CD4-positive, alpha-beta T cell treated with Interleukin-17A for 1 hour (primary cell): ENCODE measurements at places on chromosomes 2 and 18.

DNA sequence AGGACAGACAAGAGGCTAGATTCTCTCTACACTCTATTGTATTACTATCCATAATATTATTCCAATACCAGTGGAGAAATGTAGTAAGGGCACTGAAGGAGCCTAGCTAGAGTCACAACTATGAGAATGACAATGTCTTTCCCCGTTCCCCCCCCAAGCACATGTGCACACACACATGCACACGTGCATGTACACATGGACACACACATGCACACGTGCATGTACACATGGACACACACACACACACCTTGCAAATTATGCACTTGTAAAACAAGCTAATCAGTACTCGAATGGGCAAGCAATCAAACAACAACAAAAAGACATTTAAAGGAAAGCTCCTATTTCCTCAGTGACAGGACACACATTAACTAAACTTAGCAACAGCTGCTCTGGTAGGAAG, 65.2 kb downstream of the INSIG2 start:
- DNase-seq: no peak

- peak; percentile 78 for DNase-seq
These were observed 24.3 kb upstream of the STAT1 start for GRCh38 chr2:191038241-191038725.

- DNase-seq: no peak
These were observed 20.1 kb downstream of the CTLA4 start for GRCh38 chr2:203887677-203888076.

- no peak for DNase-seq
These were observed 61.7 kb downstream of the STRADB start for GRCh38 chr2:201513271-201513670.

DNA sequence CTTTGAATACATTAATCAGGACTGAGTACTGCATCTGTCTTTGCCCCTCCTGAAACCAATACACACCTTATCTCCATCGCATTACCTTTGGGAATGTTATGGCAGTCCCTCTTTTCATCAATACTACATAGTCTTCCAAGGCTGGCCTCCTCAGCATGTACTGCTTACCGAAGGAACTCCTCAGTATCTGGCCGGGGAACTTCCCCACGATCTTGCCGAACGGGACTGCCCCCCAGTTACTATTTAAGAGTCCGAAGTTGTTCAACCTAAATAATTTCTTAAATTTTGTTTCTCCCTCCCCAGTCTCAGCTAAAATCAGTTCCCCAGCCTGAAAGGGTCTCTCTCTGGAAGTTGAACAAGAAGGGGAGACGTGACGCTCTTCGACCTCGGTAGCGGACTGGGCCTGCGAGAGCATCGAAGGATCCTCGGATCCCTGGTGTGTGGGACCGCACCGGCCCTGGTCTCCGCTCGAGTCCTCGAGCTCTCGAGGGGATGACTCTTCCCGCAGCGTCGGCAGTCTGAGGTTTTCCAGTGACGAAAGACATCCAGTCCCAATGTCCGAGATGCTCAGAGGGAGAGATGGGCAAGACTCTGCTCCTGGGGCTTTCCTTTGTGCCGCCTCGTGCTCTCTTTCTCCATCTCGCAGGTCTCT, 489 bp downstream of the TRMT61B start:
- no peak for DNase-seq

GRCh38 chr2:39603436-39603835, 62.3 kb upstream of the TMEM178A start:
- DNase-seq: no peak

DNA sequence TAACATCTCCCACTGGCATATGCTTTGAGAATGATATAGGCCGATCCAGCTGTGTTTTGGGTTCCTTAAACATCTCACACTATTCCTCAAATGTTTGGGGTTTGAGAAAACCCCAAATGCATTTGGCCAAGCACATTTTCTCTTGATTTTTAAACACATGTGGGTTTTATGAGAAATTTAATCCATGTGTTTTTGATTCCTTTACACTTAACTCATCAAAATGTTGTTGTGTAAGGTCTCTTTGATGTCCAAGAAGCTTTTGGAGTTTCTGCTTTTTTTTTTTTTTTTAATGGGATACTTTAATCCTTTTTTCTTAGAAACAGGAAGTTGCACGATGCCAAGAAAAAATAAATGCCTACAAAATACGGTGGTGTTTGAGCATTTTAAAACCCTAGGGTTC, 339.8 kb upstream of the TCF4 start:
- DNase-seq: no peak

- DNase-seq: no peak
These were observed 86.8 kb downstream of the VRK2 start for GRCh38 chr2:58133395-58133794.

GRCh38 chr2:126802316-126802715, 96.4 kb upstream of the TEX51 start:
- no peak for DNase-seq

GRCh38 chr2:178412047-178412446, 38.9 kb downstream of the PRKRA start:
- no peak for DNase-seq

- no peak for DNase-seq
These were observed 87.1 kb downstream of the RTP5 start for GRCh38 chr2:241956521-241957110.

GRCh38 chr2:119463136-119463535, 31.5 kb downstream of the TMEM37 start:
- DNase-seq: no peak

GRCh38 chr18:519019-519879, 18.7 kb upstream of the COLEC12 start:
- DNase-seq: no peak

DNA sequence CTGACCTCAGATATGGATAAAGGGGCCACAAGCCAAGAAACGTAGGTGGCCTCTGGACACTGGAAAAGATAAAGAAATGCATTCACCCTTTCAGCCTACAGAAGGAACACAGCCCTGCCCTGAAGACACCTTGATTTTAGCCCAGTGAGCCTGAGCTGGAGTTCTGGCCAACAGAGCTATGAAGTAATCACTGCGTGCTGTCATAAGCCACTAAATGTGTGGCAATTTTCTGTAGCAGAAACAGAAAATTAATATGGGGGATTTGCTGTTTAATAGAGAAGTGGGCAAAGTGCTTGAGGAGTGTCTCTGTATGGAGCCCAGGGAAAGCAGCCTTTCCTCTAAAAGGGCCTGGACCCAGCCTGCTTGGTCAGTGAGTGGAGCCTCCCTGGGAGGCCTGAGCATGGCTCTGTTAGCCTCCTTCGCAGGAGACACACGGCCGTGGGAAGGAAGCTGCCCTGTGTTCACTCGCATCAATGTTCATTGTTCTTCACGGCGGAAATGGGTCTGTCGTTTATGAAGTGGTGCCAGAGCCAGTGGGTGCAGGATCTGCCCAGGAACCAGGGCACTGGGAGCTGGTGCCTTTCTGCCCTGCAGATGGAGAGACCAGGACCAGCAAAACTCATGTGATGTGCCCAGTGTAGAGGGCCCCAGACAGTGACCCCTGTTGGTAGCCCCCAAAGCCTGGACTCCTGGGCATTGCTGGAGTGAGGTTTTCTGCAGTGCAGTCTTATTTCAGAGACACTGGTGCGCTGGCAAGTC, 268.9 kb downstream of the NDUFA10 start:
- no peak for DNase-seq
